Activated effector memory CD4-positive, alpha-beta T cell treated with Interleukin-2 at 50 U/mL for 16 hours (primary cell): ENCODE measurements at places on chromosomes 3 and 15.

DNA sequence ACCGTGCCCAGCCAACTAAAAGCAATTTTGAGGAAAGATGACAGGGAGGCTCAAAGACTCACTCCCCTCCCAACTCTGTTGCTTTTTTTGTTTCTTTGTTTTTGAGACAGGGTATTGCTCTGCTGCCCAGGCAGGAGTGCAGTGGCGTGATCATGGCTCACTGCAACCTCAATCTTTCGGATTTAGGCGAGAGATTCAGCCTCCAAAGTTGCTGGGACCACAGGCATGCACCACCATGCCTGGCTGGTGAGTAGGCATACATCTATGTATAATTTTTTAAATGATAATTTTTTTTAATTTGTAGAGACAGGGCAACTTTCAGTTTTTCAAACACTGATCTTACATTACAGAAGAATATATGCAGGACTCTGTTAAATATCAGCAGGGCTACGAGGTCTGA, 15.8 kb upstream of the THUMPD3 start:
- no peak for DNase-seq

- DNase-seq = peak; percentile 59
Observed at GRCh38 chr15:69729167-69729748, 276.6 kb downstream of the RPLP1 start.

DNA sequence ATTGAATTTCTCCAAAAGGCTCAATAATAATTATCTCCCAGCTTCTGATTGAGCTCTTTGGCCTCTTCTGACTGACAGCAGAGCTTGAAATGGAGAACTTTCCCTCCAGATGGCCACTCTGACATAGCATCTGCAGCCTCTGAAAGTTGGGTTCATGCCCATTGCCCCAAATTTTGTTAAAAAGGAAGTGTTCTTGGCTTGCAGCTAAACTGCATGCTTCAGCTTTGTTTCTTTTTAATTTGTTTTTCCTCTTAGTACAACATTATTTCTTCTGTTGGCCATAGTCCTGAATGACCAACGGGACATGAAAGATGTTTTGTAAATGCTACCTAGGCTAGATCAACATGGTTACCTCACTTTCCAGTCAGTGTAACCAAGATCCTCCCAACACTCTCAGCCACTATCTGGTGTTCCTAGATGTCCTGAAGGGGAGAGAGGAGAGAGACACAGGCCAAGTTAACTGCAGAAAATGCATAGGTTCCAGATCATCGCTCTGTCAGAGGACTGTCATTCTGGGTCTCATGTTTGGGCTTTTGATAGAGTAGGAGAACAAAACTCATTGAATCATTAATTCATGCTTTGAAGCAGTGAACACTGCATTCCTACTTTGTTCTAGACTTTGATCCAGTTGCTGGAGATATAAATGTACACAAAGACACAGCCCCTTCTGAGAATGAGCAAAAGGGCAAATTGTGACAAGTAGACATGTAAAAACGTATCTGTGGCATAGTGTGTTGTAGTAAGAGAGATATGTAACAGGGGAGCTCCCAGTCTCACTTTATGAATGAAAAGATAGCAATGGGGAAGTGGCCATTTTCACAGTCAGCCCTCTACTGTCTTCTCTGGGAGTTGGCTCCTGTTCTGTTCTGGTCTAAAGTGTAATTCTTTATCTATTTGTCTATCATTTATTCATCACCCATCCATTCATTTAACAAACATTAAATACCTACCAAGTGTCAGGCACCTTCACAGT, 156.2 kb downstream of the ZNF621 start:
- no peak for DNase-seq

DNA sequence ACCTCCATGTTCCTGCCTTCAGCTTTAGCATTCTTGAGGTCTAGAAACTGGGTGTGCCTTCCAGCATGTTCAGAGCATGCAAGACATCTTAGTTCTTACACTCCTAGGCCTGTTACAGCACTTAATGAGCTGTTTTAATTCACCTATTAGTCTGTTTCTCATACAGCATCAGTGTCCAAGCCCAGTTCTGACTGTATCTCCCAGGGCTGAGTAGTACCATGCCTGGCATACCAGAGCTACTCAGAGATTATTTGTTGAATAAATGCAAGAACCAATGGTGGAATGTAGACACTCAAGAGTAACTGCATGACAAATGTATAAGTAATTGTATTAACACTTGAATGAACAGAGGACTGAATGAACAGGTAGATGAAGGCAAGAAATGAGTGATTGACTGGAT, 61.8 kb upstream of the SCN5A start:
- DNase-seq = no peak

- DNase-seq = no peak
Observed at GRCh38 chr15:68421115-68421551, 10.8 kb downstream of the ITGA11 start.

- DNase-seq = no peak
Observed at GRCh38 chr15:71379893-71380292, 264.6 kb downstream of the THSD4 start.

DNA sequence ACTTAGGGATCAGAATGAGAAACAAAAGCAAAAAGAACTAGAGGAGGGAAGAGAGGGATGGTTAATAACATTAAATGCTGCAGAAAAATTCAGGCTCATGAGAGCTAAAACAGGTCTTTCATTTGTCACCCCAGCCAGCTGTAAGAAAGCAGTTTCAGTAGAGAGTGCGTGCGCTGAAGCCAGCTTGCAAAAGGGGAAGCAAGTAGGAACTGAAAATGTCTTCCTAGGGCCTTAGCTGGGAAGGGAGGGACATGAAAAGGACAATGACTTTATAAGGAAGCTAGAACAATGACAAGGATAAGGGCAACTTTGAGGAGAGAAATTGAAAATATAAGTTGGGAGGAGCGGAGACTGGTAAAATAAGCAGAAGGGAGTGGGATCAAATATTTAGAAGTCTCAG, 3.1 kb downstream of the CIAO2A start:
- no peak for DNase-seq

DNA sequence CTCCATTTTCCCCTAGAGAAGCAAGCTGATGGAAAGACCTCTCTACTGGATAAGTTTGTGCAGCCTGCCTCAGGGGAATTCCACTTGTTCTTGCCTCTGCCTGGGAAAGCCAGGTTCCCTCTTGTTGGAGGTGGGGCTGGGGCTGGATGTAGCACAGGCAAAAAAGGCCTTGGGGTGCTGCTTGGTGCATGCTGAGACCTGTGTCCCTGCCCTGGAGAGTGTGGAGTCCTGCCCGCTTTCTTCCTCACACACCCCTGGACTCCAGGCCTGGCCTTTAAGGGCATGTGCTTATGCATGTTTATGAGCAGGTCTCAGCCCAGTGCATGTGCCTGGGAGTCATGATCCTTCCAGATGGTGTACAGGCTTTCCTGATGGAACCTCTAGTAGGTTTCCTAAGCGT, 23.5 kb upstream of the JMJD7 start:
- DNase-seq = no peak

DNA sequence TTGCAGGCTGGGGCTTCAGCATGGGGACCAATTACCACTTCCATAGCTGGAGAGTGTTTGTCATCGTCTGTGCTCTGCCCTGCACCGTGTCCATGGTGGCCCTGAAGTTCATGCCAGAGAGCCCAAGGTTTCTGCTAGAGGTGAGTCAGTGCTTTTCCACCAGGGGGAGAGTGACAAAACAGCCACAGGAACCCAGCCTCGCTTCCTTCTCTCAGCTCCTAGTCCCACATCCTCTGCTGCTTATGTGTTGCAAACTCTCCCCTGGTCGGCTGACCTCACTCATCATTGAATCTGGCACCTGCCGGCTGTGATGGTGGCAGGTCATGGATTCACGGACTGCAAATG, 158.3 kb downstream of the SV2B start:
- DNase-seq = no peak

- DNase-seq = no peak
Observed at GRCh38 chr15:64398575-64398974, 10.9 kb downstream of the TRIP4 start.

GRCh38 chr3:115518100-115518852, 105.0 kb upstream of the GAP43 start:
- DNase-seq = no peak

- no peak for DNase-seq
Observed at GRCh38 chr3:197858598-197858997, 67.5 kb downstream of the LRCH3 start.

GRCh38 chr3:187039723-187040414, 99.4 kb downstream of the RPL39L start:
- no peak for DNase-seq

DNA sequence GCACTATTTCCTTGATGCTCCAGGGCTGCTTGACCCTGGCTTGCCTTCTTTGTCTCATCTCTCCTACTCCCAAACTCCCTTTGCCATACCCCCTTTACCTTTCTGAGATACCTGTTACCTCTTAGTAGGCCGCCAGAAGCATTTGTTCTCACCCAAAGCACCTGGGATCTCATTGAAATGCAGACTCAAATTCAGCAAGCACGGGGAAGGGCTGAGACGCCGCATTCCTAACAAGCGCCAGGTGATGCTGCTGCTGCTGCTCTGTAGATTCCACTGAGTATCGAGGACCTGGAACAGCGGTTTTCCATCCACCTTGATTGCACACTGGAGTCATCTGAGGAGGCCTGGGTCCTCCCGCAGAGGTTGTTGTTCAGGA, 91.8 kb downstream of the TMEM266 start:
- DNase-seq = no peak

DNA sequence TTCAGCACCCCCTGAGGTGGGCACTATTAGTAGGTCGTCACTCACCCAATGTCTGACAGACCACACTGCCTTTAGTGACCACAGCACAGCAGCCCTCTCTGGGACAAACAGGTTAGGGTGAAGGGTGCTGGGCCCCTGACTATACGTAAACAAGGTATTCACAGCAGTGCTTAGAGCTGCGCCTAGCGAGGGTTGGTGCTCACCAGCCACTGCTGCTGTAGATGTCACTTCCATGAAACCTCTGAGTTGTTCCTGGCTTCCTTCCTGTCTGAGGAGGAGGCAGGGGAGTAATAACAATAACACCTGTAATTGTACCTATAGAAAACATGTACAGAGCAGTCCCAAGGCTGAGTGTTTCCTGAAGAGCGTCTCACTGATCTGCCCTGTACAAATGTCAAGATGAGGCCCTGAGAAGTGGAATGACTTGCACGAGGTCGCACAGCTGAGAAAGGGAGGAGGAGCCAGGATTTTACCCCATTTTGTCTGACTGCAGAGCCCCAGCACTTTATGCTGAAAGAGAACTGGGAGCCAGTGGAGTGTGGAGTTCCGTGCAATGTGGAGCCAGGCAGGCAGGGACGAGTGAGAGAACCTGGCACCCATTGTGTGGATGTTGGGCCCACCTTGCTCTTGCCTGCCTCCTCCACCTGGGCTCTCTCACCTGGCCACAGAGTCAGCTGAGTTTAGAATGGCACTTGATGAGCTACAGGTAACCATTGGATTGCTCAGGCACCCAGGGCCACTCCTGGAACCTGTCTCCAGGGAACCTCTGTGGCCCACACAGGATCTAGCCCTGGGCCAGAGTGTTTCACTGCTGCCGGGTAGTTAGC, 93.8 kb downstream of the DNAJB8 start:
- DNase-seq = no peak

GRCh38 chr3:3109407-3110298, 521 bp downstream of the IL5RA start:
- no peak for DNase-seq

GRCh38 chr3:153600896-153601295, 438.9 kb downstream of the RAP2B start:
- no peak for DNase-seq

DNA sequence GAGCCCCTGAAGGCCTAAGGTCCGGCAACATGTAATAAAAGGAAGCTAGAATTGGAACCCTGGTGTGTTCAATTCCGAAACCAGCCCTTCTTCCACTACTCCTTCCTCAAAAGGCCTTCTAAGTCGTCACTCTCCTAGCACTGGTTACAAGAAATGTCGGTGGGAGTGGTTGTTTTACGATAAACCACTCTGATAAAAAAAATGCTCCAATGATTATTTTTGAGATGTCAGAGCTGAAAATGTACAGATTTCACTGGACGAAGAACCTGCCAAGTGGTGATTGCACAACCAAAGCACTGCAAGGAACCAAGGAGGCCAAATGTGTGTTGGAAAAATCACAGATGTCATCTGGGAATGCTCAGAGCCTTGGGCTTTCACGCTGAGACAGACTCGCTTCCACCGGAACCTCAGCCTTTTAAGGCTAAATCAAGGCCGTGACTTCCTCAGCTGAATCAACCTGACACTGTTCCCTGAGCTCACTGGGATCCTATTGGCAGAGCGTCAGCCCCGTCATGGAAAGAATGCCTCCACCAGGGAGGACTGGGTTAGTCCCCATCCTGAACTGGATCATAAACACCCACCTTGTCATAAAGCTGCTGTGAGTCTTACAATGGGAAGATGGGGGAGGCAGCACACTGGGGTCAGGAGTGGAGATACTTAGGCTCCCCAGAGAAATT, 108.1 kb upstream of the THBS1 start:
- DNase-seq = no peak

DNA sequence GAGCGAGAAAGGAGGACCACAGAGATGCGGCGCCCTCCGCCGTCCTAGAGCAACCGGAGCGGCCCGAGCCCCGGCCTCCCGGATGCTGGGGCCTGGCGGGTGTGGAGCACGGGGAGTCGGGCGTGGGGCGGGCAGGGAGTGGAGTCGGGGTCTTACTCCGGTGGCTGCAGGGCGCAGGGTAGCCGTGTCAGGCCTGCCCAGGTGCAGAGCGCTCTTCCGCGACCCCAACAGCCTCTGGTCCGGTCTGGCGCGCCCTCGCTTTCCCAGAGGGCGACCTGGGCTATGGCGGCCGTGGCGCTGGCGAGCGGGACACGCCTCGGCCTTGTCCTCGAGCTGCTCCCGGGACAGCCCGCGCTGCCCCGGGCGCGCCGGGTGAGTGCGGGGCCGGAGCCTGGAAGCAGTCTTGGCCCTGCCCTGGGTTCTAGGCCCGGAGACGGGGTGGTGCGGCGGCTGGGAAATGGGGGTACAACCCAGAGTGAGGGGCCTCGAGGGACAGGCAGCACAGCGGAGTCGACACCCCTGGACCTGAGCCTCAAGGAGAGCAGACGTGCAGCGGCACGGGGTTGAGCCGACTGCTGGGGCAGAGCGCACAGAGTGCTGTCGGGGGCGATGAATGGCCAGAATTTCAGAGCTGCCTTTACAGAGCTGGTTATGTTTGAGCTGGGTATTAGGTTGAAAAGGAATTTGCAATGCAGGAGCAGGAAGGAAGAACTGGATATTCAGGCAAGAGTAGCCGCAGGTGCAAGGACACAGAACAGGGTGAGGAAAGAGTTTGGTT, at the start of gene ZNF662:
Gene ZNF662 (plus strand): TSS at position 73 of the 778 bp plus-strand sequence. CDS start 1,973 bp downstream, outside the sequence.
- DNase-seq = no peak

DNA sequence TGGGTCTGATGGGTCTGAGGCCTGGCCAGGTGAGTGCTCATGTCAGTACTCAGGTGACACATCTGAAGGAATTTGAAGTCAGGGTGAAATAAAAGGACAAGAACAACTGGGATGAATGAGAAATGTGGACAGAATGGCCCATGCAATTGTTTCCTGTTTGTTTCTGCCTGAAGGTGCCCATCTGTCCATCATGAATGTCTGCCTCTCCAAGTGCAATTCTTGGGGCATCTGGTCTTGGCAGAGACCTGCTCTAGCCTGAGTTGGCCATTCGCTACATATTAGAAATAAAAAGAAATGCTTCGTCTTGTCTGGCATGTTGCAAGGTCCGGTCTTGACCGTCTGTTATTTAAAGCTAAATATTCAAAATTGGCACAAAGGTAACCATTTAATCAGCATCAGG, 142.0 kb upstream of the AGBL1 start:
- no peak for DNase-seq
